ENCODE measurements at places on chromosomes 12 and 14.

- DNase-seq = no peak
These were observed 200.8 kb downstream of the DUSP6 start for GRCh38 chr12:89151536-89151935.

DNA sequence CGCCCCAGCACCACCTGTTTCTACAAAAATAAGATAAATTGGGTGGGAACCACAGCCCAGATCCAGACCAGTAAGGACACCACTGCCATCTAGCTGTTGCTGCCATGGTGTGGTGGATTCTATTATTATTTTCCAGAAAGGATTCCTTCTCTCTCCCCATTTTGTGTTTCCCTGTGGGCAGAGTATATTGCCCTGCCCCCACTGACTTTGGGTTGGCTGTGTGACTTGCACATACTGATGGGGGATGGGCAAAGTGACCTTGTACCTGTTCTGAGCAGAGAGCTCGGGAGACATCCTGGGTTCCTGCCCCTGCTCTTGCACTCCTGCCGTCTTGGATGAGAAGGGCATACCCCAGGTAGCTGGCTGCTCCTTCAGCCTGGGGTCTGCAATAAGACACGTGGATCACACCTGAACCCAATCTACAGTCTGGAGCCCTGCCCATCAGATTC is 24.3 kb downstream of the MOAP1 start:
- no peak for DNase-seq

DNA sequence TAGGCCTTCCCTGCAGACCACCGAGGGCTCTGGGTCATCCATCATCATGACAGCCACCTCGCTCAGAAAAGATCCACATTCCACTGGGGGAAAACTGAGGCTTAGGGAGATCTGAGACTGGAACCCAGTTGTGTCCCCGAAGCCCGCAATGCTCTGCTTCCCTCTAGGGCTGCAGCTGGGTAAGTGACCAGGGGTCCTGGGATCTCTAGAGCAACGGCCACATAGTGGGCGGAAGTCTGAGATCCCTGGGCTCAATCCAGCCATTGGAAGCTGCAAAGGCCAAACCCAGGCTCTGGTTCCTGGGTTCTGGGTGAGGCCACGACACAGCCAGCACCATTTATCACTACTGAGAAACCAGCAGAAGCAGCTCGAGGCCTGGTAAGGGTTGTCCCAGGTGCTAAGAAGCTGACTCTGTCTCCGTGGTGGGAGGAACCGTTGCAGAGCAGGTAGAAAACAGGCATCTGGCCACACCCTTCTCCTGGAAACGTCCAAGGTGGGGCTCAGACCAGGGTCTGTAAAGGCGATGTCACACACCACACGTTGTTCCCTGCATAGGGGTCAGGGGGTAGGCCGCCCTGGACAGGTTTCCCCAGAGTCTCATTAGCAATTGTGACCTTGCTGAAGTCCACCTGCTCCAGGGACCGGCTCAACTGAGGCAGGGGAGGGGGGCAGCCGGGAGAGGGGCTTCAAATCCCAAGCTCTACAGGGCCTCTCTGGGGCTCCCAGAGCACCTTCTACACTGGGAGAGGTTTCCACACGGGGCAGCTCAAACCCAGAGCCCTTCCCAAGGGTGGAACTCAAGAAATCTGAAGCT is 38.6 kb downstream of the BCL11B start:
- DNase-seq = no peak

- DNase-seq = no peak
These were observed 19.1 kb upstream of the PLA2G1B start for GRCh38 chr12:120346681-120347080.

Data from activated CD8-positive, alpha-beta memory T cell treated with anti-CD3 and anti-CD28 coated beads for 48 hours (primary cell).